Left cardiac atrium (tissue), 4 donors: ENCODE measurements at places on chromosomes 7 and 10. TPM values are rescaled to one million over a fixed set of nuclear protein-coding genes. Genes with fewer than 3 reads are reported as not detected.

Gene RARRES2
- total RNA-seq: 178 TPM

GRCh38 chr7:48522692-48523091, 351.4 kb downstream of the ABCA13 start:
- DNase-seq: no peak

Gene VSTM2A
- total RNA-seq: not detected

GRCh38 chr10:35442028-35442427, 105.7 kb downstream of the CCNY start:
- DNase-seq: no peak

DNA sequence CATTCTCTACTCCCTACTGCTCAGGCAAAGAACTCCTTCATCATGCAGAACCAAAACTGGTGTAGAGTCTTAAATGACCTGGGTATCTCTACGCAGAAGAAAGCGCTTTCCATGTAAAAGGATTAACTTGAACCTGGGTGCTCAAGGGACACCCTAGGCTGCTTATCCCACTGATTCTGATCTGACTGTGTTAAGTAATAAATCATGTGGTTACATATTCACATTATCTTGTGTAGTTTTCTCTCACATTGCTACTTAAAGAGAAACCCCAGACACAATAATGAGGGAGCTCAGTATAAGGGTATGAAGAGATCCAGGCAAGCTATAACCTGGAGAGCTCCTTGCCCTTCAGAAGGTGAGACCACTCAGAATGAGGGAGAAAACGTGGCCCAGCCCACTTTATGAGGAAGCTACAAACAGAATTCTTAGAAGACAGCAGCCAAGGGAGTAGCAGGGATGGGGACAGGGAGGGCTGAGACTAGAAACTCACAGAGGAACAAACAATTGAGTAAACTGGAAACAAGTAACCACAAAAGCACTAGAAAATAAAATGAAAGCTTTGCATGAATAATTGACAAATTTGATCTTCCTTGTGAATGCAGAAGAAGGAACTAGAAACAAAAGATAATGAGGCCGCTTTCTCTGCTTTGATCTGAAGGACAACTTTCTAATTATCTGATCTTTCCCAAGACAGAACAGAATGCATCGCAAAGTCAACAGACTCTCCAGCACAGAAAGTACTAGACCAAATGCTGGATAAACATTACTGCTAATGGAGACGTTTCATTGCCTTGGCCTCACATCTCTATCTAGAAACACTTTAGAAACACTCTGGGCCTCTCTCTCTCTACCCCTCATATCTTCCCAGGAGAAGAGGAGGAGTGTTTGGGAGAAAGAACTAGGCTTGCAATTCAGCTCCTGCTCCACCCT, 76.1 kb downstream of the LRRC17 start:
- DNase-seq: no peak

DNA sequence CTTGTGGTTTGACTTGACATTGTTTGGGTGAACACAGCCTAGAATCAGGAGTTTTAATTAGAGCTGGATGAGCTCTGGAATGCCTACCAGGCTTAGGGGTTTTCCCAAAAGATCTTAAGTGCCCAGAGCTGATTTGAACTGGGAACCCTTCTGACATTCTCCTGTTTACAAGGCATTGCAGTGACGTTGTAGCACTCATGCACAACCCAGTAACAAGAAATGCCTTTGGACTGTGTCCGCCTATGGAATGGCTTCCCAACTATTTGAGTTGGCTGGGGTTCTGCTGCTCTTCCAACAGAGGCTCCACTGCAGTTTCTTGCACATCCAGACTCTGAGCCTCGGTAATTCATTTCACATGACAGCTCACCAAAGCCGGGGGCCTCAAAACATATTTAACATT, 76.7 kb upstream of the MKX start:
- no peak for DNase-seq

DNA sequence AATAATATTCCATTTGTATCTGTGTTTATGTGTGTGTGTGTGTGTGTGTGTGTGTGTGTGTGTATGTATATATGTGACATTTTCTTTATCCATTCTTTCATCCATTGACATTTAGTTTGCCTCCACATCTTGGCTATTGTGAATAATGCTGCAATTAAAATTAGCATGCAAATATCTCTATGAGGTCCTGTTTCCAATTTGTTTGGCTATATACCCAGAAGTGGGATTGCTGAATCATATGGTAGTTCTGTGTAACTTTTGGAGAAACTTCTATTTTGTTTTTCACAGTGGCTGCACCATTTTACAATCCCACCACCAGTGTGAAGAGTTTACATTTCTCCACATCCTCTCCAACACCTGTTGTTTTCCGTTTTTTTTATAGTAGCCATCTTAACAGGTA, 53.1 kb downstream of the CH25H start:
- DNase-seq: no peak

Gene SYT15B
- total RNA-seq: 1.6 TPM

DNA sequence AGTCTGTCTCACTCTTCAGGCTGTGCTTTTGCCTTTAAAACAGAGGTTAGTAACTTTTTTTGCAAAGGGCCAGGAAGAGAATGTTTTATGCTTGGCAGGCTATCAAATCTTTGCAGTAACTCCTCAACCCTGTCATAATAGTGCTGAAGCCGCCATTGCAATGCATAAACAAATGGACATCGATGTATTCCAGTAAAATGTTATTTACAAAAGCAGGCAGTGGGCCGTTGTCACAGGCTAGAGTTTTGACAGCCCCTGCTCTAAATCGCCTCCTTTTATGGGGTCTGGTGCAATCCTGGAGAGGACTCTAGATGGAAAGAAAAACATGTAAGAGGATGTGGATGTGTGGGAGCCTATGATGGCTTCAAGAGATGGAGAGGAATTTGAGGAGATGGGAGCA, 568.3 kb downstream of the TYW1 start:
- DNase-seq: no peak

Gene RSU1
- 69.7 TPM for total RNA-seq

Gene CTAGE15
- not detected for total RNA-seq

Gene CFAP58
- 3.8 TPM for total RNA-seq

GRCh38 chr10:130762491-130762890, 549.0 kb downstream of the TCERG1L start:
- DNase-seq: no peak

- DNase-seq: no peak
Measured at GRCh38 chr10:64733980-64734379, 1212.8 kb downstream of the REEP3 start.

Gene DLX6
- total RNA-seq: 0.24 TPM
